ENCODE measurements at places on chromosomes 12 and 14.

DNA sequence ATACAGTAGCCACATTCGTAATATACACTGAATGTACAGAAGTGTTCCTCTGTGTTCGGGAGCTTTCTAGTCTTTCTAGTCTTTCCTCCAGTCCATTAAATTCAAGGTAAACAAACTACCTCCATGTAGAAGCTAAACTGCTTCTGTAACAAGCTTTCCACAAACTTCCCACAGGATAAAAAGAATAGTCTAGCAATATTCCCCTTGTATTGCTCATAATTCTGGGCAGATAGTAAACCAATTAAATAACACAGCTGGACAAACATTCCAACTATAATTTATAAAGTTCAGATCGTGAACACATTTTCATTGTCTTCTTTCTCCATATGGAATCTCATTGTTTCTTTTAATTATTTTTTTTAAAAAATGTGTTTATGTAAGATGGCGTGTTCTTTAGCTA lies 307.2 kb downstream of the AEBP2 start:
- no peak for DNase-seq

GRCh38 chr14:100670017-100670752 lies 56.5 kb upstream of the DLK1 start:
- no peak for DNase-seq

GRCh38 chr14:56650979-56651378 lies 71.4 kb downstream of the TMEM260 start:
- DNase-seq, result no peak

DNA sequence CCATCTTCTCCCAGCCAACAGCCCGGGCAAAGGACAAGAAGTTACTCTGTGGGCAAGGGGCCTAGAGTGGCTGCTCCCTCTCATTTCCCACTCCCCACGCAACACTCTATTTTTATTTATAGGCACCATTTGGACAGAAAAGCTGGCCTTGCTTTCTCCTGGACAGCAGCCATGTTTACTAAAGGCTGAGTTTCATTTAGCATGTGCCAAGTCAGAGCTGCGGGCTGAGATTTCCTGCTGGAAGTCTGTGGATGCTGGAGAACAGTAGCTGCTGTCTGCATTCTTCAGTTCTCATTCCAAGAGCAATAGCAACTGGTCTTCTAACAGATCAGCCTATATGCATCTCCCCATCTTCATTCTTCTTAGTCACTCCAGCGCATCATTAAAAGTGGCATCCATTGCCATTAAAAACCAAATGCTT lies 8.3 kb downstream of the COL2A1 start:
- DNase-seq, result no peak

- no peak for DNase-seq
These were observed 56.8 kb downstream of the TMEM132D start for GRCh38 chr12:129847063-129847462.

- no peak for DNase-seq
These were observed 1196.9 kb downstream of the VRK1 start for GRCh38 chr14:97994020-97994531.

DNA sequence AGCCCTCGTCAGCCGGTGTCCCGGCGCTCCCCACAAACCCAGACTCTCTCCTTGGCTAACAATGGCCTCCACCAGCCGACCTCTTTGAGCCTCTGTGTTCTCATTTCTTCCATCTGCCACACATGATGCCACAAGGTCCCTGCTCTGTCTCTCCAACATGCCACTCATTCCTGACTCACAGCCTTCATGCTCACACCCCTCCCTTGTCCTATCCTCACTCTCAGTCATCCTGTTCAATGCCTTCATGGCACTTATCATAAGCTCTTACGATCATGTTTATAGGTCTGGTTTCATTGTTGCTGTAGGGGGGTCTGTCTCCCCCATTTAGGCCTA lies 9.6 kb upstream of the SERPINA11 start:
- DNase-seq, result no peak

DNA sequence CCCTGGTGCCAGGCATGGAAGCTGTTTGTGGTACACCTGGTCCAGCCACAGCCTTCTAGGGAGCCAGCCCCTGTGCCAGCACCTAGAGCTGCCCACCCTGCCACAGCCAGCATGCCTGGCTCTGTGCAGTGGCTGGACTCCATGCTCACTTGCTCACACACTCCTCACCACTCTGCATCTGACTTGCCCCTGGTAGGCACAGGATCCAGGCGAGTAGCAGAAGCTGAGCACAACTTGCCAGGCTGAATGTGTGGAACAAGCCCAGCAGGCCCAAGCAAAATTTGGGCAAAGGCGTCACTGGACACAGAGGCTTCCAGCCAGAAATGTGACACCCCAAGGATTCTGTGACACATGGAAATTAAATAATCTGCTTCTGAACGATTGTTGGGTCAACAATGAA lies 106.7 kb downstream of the MYF5 start:
- DNase-seq, result no peak

GRCh38 chr12:67042697-67043131 lies 226.4 kb upstream of the CAND1 start:
- DNase-seq, result no peak

DNA sequence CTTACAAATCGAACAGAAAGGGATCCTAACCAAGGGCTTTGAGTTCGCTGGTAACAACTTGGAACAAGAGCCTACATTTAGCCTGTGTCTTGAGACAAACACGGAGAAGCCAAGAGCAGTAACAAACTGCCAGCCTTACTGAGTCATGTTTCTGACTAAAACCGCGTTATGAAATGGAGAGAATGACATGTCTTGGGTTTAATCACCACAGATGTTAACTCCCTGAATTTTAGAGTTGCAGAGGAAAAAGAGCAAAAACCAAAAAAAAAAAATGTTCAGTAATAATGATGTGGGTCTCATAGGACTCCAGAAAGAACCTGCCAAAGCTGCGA lies 1.0 kb downstream of the BLTP3B start:
- DNase-seq, result no peak

DNA sequence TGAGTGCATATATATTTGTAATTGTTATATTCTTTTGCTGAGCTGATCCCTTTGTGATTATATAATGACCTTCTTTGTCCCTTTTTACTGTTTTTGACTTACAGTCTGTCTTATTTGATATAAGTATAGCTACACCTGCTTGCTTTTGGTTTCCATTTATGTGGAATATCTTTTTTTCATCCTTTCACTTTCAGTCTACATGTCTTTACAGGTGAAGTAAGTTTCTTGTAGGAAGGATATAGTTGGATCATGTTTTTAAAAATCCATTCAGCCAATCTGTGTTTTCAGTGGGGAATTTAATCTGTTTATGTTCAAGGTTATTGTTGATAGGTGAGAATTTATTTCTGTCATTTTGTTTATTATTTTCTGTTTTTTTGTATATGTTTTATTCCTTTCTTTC lies 12.1 kb downstream of the GZMH start:
- no peak for DNase-seq

All from mesothelial cell of epicardium (in vitro differentiated cells).